ENCODE measurements at places on chromosomes 2 and 18. TPM values are rescaled to one million over a fixed set of nuclear protein-coding genes. Genes with fewer than 3 reads are reported as not detected.

CROCC2 gene
- not detected for total RNA-seq

SPP2 gene
- not detected for total RNA-seq

ADAM23 gene
- total RNA-seq: 0.03 TPM

HOXD1 gene
- not detected for total RNA-seq

SCN7A gene
- not detected for total RNA-seq

TNS1 gene
- total RNA-seq: 9.8 TPM

MAL gene
- total RNA-seq: not detected

SULT1C2 gene
- not detected for total RNA-seq

CXCR4 gene
- total RNA-seq: 0.22 TPM

NOL4 gene
- not detected for total RNA-seq

GRCh38 chr18:56319953-56320352 is 318.4 kb downstream of the TXNL1 start:
- H3K36me3 ChIP-seq: no peaks in the 10 kb centered on the region
- no peak overlapping the region for H3K27ac ChIP-seq
- H3K4me1 ChIP-seq: peaks cover 4% of the 10 kb centered on the region
- no peak for DNase-seq
- H3K4me3 ChIP-seq: no peak overlapping the region
- no peaks in the 10 kb centered on the region for H3K27me3 ChIP-seq

DNA sequence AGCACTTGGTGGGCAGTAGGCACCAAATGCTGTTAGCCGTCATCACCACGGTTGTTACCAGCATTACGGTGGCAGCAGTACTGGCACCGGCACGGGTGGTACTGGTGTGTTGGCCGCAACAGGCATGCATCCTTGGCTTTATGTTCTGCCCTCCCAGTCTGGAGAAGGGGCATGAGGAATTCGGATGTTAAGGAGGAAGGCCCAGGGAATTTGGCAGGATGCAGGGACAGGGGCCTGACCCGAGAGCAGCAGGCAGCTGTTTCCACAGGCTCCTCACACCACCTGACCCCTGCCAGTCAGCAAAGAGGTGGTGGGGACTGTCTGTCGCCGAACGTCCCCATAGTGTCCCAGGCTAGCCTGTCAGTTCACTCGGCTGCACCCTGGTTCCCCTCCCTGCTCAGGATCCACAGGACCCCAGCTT is 79.0 kb downstream of the EDAR start:
- H3K36me3 ChIP-seq: no peaks in the 10 kb centered on the region
- no peak overlapping the region for H3K27ac ChIP-seq
- DNase-seq: no peak
- no peak overlapping the region for H3K4me3 ChIP-seq

DNA sequence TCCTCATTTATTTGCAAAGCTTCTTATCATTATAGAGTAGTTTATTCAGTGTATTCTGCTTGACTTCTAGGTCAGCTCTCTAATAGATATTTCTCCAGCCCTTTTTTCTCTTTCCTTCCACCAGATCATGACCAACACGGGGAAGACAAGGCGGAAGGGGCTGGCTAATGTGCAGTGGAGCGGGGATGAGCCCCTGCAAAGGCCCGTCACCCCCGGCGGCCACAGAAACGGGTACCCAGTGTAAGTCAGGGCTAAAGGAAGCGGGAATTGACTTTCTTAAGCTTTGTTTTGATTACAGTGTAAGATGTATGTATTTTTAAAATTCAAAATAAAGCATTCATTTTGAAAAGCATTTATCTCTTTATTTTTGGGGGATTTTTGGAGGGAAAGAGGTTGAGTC is 50.7 kb upstream of the B3GNT7 start:
- no peak overlapping the region for H3K4me3 ChIP-seq
- H3K36me3 ChIP-seq: no peaks in the 10 kb centered on the region
- H3K4me1 ChIP-seq: no peaks in the 10 kb centered on the region
- H3K27ac ChIP-seq: no peak overlapping the region

GRCh38 chr2:12948961-12949353 is 232.2 kb downstream of the TRIB2 start:
- no peaks in the 10 kb centered on the region for H3K36me3 ChIP-seq
- H3K4me1 ChIP-seq: peaks cover 30% of the 10 kb centered on the region
- H3K27ac ChIP-seq: no peak overlapping the region
- no peak for DNase-seq

DNA sequence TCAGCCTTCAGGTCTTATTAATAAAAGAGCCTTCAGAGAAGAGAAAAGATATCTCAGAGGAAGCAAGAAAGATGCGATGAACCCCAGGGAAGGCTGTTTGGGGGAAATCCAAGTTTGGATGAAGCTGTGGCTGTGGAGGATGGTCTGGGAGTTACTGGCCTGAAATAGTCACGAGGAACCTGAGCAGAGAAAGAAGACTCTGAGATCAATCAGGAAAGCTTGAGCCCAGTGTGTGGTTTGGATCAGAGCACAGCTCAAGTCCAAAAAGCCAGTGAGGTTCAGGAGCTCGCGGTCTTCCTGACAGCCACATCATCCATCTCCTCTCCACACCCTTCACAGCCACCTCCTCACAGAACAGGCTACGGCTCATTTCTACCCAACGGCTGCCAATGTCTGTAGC is 87.4 kb upstream of the SERPINE2 start:
- H3K27me3 ChIP-seq: no peaks in the 10 kb centered on the region
- H3K27ac ChIP-seq: no peak overlapping the region
- no peaks in the 10 kb centered on the region for H3K36me3 ChIP-seq
- DNase-seq: no peak
- H3K4me3 ChIP-seq: no peak overlapping the region

- H3K27me3 ChIP-seq: no peaks in the 10 kb centered on the region
- H3K4me3 ChIP-seq: no peak overlapping the region
- no peaks in the 10 kb centered on the region for H3K36me3 ChIP-seq
- DNase-seq: no peak
Observed at GRCh38 chr2:6828299-6828584, 37.5 kb downstream of the CMPK2 start.

DNA sequence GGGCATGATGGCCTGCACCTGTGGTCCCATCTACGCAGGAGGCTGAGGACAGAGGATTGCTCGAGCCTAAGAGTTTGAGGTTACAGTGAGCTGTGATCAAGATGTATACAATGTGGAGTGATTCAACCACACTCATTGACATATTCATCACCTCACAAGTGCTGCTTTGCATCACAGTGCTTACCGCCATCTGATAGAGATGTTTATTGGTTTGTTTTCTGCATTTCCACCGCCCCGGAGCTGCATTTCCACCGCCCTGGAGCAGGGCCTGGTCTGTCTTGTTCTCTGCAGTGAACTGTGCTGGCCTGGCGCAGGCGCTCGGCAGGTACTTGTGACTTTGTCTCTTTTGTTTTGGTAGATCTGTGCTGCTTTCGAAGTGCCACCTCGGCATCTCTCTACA is 96.0 kb downstream of the SMAD7 start:
- peaks cover 19% of the 10 kb centered on the region for H3K4me1 ChIP-seq
- no peak overlapping the region for H3K4me3 ChIP-seq
- H3K27me3 ChIP-seq: no peaks in the 10 kb centered on the region

DNA sequence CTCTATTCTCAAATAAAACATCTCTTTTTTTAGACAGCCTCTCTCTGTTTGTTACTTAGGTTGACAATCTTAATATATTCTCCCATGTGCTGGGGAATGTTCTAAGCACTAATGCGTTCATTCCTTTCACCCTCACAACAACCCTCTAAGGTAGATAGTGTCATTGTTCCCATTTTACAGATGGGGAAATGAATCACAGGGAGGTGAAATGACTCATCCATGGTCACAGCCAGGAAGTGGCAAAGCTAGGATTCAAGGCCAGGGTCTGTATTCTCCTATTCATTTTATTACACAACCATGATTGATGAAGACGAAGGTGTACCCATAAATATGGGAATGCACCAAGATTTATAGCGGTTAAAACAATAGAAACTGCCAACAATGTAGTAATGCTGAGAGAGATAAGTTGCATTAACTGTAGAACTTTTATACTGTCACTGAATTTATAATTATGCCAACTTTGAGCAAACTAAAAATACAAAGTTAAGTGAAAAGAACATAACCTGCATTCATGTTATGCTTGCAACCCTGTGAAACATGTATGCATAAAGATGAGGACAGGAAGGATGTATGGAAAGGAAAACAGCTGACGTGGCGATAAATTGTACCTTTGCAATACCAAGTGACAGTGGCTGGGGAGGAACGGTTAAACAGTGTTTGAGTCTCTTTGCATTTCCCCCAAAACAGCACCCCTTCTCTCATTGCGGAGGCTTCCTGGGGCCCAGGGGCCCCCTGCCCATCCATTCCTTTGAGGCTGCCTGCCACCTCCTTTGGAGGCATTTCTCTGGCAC is 257.7 kb upstream of the AGAP1 start:
- no peak for DNase-seq
- H3K4me3 ChIP-seq: no peak overlapping the region
- H3K4me1 ChIP-seq: no peaks in the 10 kb centered on the region
- no peaks in the 10 kb centered on the region for H3K36me3 ChIP-seq

DNA sequence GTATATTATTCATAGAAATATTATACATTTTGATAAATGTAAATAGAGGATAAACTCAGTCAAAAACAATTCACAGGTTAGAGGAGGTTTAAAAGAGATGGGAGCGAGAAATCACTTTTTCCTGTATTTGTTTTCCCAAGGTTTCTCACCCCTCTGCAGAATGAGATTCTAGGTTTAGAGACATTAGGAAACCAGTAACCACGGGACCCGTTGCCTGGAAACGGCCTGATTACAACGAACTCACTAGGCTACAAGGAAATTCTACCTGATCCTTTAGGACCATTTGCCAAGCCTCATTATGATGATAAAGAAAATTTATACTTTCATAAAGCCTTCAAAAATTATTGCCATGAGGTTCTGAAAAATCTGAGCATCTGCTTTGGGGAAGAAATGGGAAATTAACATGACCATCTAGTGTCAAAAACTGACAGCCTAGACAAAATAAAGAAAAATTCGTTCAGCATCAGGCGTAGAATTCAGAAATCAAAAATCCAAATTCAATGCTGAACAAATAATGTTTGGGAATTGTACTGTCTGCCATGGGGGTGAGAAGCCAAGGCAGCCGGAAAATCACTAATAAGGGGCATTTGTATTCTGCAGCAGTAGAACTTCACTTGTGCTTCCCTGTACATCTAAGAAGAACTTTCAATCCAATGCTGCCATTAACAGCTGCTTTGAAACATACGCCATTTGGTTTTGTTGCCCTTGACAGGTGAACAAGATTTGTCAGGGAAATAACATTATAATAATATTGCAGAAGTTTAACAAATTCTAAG is 262.3 kb downstream of the NRXN1 start:
- no peak for DNase-seq
- no peaks in the 10 kb centered on the region for H3K36me3 ChIP-seq
- H3K27me3 ChIP-seq: no peaks in the 10 kb centered on the region
- no peak overlapping the region for H3K4me3 ChIP-seq
- no peaks in the 10 kb centered on the region for H3K4me1 ChIP-seq

- no peak overlapping the region for H3K27ac ChIP-seq
- no peak for DNase-seq
- H3K27me3 ChIP-seq: no peaks in the 10 kb centered on the region
- no peaks in the 10 kb centered on the region for H3K4me1 ChIP-seq
Observed at GRCh38 chr2:75157435-75157834, 41.9 kb downstream of the TACR1 start.

GRCh38 chr2:182540252-182540651 is 113.4 kb upstream of the PDE1A start:
- no peak for DNase-seq
- no peaks in the 10 kb centered on the region for H3K36me3 ChIP-seq
- no peak overlapping the region for H3K27ac ChIP-seq
- no peak overlapping the region for H3K4me3 ChIP-seq

- H3K36me3 ChIP-seq: no peaks in the 10 kb centered on the region
- H3K4me3 ChIP-seq: no peak overlapping the region
- no peak overlapping the region for H3K27ac ChIP-seq
- H3K27me3 ChIP-seq: no peaks in the 10 kb centered on the region
- H3K4me1 ChIP-seq: no peaks in the 10 kb centered on the region
- no peak for DNase-seq
Observed at GRCh38 chr2:19542796-19543662, 184.6 kb upstream of the OSR1 start.

GRCh38 chr18:35167857-35168256 is 73.0 kb upstream of the ZNF397 start:
- DNase-seq: no peak
- no peak overlapping the region for H3K4me3 ChIP-seq
- H3K36me3 ChIP-seq: no peaks in the 10 kb centered on the region

DNA sequence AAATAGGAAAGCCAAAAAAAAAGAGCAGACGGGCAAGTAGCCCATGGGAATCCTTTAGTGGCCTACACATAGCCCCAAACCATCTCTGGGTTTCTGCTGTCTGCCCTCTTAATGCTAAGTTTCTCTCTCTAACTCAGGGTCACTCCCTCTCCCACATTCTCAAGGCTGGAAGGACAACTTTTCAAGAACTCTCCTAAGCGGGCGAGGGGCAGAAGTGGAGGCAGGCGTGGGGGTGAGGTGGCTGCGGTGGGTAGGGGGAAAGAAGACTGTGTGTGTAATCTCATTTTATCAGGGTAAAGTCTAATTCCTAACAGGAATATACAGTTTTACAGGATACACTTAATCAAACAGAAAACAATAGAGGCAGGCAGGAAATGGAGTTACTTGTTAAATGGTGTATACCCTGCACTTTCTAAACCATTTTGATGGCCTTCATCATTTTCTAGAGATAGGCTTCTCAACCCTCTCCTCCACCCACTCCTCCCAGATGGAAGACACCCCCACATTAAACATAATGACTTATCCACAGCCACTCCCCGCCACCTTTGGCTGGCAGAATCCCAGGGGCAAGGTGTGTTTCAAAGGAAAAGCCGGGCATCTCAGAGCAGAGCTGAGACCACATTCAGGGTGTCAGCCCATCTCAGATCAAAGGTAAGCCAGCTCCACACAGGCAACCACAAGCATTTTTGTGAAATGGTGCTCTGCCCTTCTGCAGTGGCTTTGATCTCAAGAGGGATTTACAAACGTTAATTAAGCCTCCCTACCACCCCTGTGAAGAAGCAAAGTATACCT is 6.8 kb downstream of the SMAD7 start:
- H3K4me3 ChIP-seq: no peak overlapping the region
- no peak for DNase-seq
- H3K27me3 ChIP-seq: no peaks in the 10 kb centered on the region
- H3K4me1 ChIP-seq: peaks cover 91% of the 10 kb centered on the region
- no peak overlapping the region for H3K27ac ChIP-seq

DNA sequence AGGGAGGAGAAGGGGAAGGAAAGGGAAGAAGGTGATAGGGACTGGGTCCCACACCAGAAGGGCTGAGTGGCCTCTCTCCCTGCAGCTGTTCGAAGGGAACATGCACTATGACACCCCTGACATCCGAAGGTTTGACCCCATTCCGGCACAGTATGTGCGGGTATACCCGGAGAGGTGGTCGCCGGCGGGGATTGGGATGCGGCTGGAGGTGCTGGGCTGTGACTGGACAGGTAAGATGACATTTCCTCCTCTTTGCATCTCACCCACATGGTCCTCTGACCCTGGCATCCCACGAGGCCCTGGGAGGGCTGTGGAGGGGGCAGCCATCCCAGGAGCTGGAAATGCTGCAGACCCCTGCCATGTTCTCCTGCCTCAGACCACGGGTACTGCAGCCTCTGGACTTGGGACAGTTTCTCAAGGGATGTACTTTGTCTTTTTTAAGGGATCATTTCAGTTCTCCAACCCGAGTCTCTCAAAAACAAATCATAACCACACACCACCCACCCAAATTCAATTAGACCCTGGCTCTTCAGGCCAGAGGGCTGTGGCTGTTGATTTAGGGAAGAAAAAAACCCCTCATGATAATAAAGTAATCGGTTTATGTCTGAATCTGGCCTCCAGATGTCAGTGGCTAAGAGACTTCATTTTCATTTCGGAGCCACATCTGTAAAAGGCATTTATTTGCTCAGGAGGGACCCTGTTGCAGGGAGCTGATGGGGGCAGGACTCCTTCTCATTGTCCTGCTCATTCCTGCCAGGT is 63.5 kb downstream of the NRP2 start:
- H3K36me3 ChIP-seq: no peaks in the 10 kb centered on the region
- DNase-seq: no peak
- H3K4me1 ChIP-seq: peaks cover 20% of the 10 kb centered on the region

All from SJSA1 (cell line).